Cardiac septum (tissue), 1 donor: ENCODE measurements at places on chromosomes 2 and 18. TPM values are rescaled to one million over a fixed set of nuclear protein-coding genes. Genes with fewer than 3 reads are reported as not detected.

- DNase-seq, result no peak
Measured at GRCh38 chr2:177296040-177296439, 31.5 kb upstream of the NFE2L2 start.

DNA sequence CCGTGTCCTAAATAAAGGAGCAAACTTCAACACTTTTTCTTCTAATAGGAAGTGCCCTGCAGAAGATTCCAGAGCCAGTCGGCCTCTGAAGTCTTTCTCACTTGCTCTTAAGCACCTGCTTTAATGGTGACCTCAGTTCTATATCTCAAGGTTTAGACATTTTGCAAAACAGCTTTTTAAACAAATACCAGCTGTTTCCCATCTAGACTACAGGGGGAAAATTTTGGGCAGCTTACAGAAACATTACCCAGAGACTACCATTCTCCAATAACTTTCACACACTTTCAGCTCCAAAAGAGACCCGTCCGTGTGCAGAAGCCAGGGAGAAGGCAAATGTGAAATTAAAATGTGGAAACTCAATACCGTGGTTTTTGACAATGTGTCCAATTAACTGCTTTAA is 285.3 kb upstream of the CCDC68 start:
- no peak for DNase-seq

- DNase-seq, result no peak
Measured at GRCh38 chr18:4589056-4589800, 134.1 kb upstream of the DLGAP1 start.

UBE2E3 gene
- total RNA-seq, result 41.0 TPM

SH3RF3 gene
- 11.2 TPM for total RNA-seq
